Bladder microvascular endothelial cell (primary cell): ENCODE measurements at places on chromosomes 3 and 15. TPM values are rescaled to one million over a fixed set of nuclear protein-coding genes. Genes with fewer than 3 reads are reported as not detected.

ANP32A gene
- 46.6 and 74.3 TPM in 2 replicates for total RNA-seq

RFX7 gene
- total RNA-seq = 3.6 and 7.8 TPM in 2 replicates

ZBED2 gene
- not detected in 2 replicates for total RNA-seq

STAB1 gene
- 173 and 482 TPM in 2 replicates for total RNA-seq

KIF7 gene
- total RNA-seq = 0.81 and 2.3 TPM in 2 replicates

PRSS50 gene
- total RNA-seq = not detected in 2 replicates

POLQ gene
- 7.6 and 7.8 TPM in 2 replicates for total RNA-seq

TUBGCP4 gene
- total RNA-seq = 7.0 and 12.5 TPM in 2 replicates

ATP13A4 gene
- total RNA-seq = 0.13 TPM in 1 of 2 replicates, not detected in the other

ASB14 gene
- not detected in 2 replicates for total RNA-seq

LRRC31 gene
- total RNA-seq = not detected in 2 replicates

ESYT3 gene
- total RNA-seq = not detected in 2 replicates

SPESP1 gene
- 1.1 and 2.8 TPM in 2 replicates for total RNA-seq

CFAP20DC gene
- total RNA-seq = 0.81 and 0.82 TPM in 2 replicates

FOXB1 gene
- not detected in 2 replicates for total RNA-seq

PSTPIP1 gene
- 0.13 TPM in 1 of 2 replicates, not detected in the other for total RNA-seq

TRIM42 gene
- not detected in 2 replicates for total RNA-seq

DUOXA2 gene
- not detected in 2 replicates for total RNA-seq

POLR2H gene
- 74.5 and 97.8 TPM in 2 replicates for total RNA-seq

TRPM1 gene
- 0.06 and 0.81 TPM in 2 replicates for total RNA-seq

PLXNB1 gene
- total RNA-seq = 8.6 and 46.9 TPM in 2 replicates

WHAMM gene
- 5.2 and 6.9 TPM in 2 replicates for total RNA-seq

FES gene
- 57.5 and 97.1 TPM in 2 replicates for total RNA-seq

SHISA5 gene
- total RNA-seq = 93.1 and 126 TPM in 2 replicates

CX3CR1 gene
- not detected in 2 replicates for total RNA-seq

C3orf49 gene
- not detected in 2 replicates for total RNA-seq

RYR3 gene
- total RNA-seq = under 0.01 TPM in 1 of 2 replicates, not detected in the other

CCR3 gene
- not detected in 2 replicates for total RNA-seq

CEMIP gene
- 0.32 and 0.50 TPM in 2 replicates for total RNA-seq

GPR15 gene
- not detected in 2 replicates for total RNA-seq

RAB27A gene
- total RNA-seq = 6.0 and 12.0 TPM in 2 replicates

KBTBD8 gene
- total RNA-seq = 2.1 and 3.0 TPM in 2 replicates
